Smooth muscle cell of the pulmonary artery (primary cell): ENCODE measurements at places on chromosomes 7 and 10. TPM values are rescaled to one million over a fixed set of nuclear protein-coding genes. Genes with fewer than 3 reads are reported as not detected.

FGL2 gene
- total RNA-seq, result 86.5 and 91.3 TPM in 2 replicates

SPAM1 gene
- total RNA-seq, result not detected in 2 replicates

GHRHR gene
- total RNA-seq, result not detected in 2 replicates

TES gene
- total RNA-seq, result 31.2 and 64.1 TPM in 2 replicates

RNF148 gene
- 0.43 and 0.65 TPM in 2 replicates for total RNA-seq
